ENCODE measurements at places on chromosomes 13 and 19. TPM values are rescaled to one million over a fixed set of nuclear protein-coding genes. Genes with fewer than 3 reads are reported as not detected.

Gene CEACAM7
- not detected for polyA plus RNA-seq

Gene MZF1
- 22.9 TPM for polyA plus RNA-seq

Gene CYP4F22
- 0.28 TPM for polyA plus RNA-seq

Gene NPAS1
- 1.6 TPM for polyA plus RNA-seq

Gene ZSCAN1
- polyA plus RNA-seq, result 2.0 TPM

Gene ODAD3
- 1.5 TPM for polyA plus RNA-seq

Gene TTC9B
- polyA plus RNA-seq, result not detected

Gene S1PR2
- polyA plus RNA-seq, result 9.6 TPM

Gene CABP5
- not detected for polyA plus RNA-seq

Gene IGFL3
- not detected for polyA plus RNA-seq

DNA sequence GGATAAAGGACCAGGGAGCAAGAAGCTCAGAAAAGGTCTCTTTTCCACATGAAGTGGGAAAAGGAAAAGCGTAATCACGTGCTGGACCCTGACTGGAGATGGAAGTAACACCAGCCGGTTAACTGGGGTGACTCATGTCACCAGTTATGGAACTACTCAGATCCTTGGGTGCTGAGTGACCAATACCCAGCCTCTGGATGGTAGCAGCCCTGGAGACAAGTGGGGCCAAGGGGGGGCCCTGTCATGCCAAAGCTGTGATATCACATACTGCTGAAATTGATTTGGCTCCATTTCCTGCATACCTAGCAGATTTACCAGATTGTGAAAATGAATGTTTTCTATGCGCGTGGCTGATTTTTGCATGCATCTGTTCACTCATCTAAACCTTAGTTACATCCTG lies 158.9 kb downstream of the ZIC5 start:
- DNase-seq, result no peak

DNA sequence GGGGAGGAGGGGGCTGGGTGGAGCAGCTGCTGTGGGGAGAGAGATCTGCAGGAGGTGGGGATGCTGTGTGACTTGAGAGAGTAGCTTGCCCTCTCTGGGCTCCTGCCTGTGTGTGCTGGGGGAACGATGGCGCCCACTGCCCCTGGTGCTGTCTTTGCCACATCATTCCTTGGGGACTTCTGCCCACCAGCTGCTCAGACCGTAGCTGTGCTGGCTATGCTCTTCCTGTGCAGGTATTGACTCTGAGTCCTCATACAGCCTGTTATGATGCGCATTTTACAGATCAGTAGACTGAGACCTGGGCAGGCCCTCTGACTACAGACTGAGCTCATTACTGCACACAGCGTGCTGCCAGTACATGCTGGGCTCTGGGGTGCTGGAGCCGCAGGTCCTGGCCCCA lies 51.1 kb downstream of the DNM2 start:
- no peak for DNase-seq

- DNase-seq, result no peak
Observed at GRCh38 chr19:5952193-5953029, 25.5 kb downstream of the RANBP3 start.

GRCh38 chr13:23449398-23450162 lies 16.1 kb upstream of the SACS start:
- DNase-seq, result no peak

DNA sequence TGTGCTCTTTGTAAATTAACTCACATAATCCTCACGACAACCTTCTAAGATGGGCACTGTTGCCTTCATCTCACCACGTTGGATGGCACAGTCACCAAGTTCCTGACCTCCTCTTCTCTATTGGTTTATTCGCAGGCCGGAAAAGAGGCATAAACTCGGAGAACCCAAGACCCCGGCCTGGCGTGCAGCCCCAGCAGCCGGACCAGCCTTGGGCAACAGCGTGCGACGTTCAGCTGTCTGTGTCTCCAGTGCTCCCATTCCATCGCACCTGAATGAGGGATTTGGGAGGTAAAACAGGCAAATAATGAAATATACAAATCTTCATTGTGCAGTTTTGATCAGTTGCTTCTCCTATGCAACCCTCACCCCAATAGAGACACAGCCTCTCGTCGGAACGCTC lies 34.5 kb upstream of the GAS6 start:
- no peak for DNase-seq

DNA sequence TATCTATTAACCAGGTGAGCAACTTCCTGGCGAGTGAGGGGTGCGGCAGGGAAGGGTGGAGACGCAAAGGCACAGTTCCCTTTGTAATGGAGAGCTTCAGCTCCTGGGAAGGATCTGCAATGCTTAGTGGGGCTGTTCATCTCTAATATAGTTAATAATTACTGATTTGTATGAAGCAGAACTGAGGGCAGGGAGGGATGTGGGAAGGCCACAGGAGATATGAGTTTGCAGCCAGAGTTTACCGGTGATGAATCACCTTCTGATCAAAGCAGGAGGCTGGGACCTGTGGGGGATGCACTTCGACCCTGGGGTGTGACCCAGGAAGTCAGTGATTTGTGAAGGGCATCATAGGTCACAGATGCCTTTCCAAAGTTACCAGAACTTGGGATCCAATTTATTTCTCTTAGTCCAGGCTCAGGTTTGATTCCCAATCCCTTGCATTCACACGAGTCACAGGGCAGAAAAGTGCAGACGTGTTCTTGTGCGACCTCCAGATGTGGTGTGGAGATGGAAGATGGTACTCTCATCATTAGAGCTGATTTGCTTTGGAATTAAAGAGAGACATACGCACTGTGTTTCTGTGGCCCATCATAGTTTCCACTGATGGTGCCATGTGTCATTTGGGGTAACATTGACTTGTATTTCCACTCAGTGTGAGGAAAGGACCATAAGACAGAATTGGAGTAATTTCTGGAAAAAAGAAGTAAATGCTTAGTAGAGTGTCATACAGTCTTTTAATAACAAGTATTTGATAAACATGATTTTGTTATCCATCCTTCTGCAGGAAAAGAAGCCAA lies 55.0 kb downstream of the LRCH1 start:
- DNase-seq, result no peak

DNA sequence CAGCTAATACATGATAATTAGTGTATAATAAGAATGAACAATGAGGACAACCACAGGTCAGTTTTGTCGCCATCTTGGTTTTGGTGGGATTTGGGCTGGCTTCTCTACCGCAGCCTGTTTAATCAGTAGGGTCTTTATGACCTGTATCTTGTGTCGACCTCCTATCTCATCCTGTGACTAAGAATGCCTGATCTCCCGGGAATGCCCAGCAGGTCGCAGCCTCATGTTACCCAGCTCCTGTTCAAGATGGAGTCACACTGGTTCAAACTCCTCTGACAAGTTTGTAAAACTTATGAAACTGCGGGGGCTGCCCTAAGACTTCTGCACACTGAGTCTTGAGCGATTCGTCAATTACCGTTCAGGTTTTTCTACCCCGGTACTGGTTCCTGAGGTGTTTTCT lies 21.5 kb upstream of the ADGRE1 start:
- no peak for DNase-seq

GRCh38 chr19:7224209-7224686 lies 70.0 kb downstream of the INSR start:
- no peak for DNase-seq

DNA sequence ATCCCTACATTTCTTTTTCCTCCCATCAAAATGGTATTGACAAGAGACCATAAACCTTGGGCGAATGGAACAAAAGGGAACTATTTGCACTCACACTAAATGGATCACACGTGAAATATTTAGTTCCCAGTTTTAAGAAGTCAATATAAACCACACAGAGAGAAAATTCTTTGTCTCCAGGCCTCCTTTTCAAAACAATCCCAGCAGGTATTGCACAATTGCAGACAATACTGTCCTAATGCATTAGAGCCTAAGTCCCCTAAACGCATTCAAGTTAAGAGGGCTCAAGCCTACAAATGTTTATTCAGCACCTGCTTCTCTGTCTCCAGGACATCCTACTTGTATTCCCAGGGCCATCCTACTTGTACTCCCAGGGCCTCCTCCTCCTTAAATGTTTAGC lies 1.3 kb upstream of the B3GLCT start:
- DNase-seq, result no peak

GRCh38 chr19:13210339-13210775 lies 60.1 kb downstream of the IER2 start:
- no peak for DNase-seq

DNA sequence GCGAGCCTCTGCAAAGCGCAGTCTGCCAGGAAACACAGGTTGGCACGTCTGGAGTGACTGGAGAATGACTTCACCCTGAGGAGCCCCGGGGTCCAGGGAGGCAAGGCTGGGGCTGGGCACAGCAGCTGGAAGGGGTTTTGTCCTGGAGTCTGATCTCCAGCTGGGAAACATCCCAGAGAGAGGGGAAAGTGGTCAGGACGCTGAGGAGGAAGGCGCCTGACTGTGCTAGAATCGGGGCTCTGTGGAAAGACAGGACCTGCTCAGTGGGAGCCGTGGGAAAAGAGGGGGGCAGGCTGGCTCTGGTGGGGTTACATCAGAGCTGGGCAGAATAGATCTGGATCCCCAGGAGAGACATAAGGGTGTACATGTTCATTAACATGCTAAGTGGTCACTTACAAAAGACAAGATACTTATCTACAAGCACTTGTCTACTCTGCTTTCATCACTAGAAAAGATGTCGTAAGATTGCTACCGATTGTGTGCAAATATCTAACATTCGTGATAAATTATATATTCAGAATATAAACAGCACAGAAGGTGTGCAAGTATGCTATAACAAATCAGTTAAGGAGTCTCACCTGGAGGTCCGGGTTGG lies 106.6 kb downstream of the COL4A1 start:
- DNase-seq, result no peak

DNA sequence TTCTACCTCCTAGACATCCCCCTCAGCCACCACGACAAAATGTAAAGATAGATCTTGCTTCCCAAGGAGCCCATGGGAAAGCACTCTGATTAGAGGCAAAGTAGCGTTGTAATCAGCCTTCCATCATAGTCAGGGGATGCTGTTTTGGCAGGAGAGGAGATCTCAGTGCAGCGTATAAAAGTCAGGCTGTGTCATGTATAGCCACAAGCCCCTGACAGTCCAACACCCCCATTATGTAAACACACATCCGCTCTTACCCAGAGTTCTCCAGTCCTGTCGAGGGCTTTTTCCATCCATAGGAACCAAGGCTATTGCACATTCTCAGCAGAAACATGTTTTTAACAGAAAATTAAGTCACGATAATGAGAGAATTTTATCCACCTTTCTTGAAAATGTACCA lies 156.3 kb downstream of the CYSLTR2 start:
- DNase-seq, result no peak

- no peak for DNase-seq
Observed at GRCh38 chr19:5839065-5840017, at the start of gene FUT6. FUT6 (minus strand) TSS chr19:5839702; CDS start chr19:5832567, 7,135 bp downstream.

- DNase-seq, result no peak
Observed at GRCh38 chr13:73036566-73036965, 22.2 kb upstream of the KLF5 start.

GRCh38 chr13:30607908-30608307 lies 9.8 kb upstream of the USPL1 start:
- DNase-seq, result no peak

DNA sequence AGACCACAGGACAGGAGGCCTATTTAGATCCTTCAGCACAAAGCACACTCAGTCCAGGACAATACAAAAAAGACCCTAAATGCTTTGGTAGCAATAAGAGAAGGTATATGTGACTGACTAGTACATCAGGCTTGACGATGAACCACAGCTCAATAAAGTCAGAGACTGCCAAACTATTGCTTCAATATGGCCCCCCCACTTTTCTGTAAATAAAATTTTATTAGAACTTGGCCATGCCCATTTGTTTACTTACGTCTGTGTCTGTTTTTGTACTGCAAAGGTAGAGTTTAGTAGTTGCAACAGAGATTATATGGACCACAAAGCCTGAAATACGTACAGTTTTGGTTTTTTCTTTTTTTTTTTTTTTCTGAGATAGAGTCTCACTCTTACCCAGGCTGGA lies 136.7 kb downstream of the IRS2 start:
- no peak for DNase-seq

DNA sequence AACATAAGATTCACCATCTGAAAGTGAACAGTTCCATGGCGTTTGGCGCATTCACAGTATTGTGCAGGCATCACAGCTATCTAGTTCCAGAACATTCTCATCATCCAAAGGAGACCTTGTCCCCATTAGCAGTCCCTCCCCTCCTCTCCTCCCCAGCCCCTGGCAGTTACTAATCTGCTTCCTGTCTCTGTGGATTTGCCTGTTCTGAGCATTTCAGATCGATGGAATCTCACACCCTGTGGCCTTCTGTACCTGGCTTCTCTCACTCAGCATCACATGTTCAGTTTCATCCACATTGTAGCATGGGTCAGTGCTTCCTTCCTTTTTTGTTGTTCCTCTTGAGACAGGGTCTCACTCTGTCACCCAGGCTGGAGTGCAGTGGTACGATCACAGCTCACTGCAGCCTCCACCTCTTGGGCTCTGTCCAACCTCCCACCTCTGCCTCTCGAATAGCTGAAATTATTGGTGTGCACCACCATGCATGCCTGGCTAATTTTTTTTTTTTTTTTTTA lies 34.6 kb downstream of the CRTC1 start:
- DNase-seq, result no peak

- DNase-seq, result no peak
Observed at GRCh38 chr13:24668955-24669582, 11.1 kb upstream of the ATP12A start.

- DNase-seq, result peak; percentile 64
Observed at GRCh38 chr19:35066691-35067563, 25.4 kb downstream of the HPN start.

DNA sequence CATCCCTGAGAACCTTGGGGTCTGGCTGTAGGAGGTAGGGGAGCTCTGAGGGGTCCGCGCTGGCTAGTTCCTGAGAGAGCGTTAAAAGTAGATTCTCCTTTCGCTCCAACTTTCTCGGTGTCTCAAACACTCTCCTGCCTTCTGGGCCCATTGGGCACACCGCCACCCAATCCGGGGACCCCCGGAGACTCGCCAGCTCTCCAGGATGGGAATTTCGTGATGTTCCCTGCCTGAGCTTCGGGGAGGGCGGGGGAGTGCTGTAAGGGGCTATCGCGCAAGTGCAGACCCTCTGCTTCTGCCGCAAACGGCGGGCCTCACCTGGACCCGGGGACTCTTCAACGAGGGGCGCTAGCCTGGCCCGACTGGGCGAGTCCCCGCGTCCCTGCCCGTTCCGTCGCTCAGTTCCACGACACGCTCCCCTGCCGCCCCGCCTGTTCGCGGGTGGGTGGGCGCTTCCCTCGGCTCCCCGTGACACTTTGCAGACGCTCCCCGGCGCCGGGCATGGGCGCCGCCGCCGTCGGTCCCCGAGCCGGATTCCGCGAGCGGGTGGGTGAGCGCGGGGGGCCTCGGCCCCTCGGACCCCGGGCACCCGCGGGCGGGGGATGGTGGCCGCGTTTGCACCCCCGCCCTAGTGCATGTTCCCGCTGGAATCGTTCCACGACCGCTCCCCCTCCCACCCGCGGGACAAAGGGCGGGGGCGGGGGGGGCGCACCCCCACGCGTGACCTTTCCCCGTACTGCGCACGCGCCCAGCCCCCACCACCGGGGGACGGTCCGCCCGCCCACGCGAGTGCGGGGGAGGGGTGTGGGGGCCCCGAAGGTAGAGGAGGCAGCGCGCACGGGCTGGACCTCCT lies at the start of gene CCDC106:
Gene CCDC106 (plus strand): TSS at position 481 of the 853 bp plus-strand sequence. CDS start 835 bp downstream, outside the sequence.
- no peak for DNase-seq

DNA sequence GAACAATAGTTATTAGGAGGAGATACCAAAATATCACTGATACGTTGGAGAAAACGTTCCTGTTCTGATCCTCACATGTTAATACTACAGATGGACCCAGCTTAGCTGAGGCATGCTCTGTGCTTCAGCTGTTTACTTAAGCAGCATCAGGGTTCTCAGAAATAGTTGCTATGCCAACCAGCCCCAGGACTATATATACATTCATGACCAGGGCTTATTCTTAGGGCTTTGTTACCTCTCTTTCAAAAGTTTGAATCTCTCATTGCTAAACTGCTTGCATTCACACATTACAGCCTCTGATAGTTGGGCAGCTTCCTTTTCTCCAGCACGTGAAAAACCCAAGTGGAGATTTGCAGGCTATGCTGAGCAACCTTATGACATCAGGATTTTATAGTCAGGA lies 800.4 kb downstream of the DIAPH3 start:
- no peak for DNase-seq

Measured in right renal cortex interstitium (tissue), 3 donors.